ENCODE measurements at places on chromosomes 2 and 18.

GRCh38 chr2:3422161-3422779 lies 42.8 kb downstream of the TRAPPC12 start:
- DNase-seq, result no peak

DNA sequence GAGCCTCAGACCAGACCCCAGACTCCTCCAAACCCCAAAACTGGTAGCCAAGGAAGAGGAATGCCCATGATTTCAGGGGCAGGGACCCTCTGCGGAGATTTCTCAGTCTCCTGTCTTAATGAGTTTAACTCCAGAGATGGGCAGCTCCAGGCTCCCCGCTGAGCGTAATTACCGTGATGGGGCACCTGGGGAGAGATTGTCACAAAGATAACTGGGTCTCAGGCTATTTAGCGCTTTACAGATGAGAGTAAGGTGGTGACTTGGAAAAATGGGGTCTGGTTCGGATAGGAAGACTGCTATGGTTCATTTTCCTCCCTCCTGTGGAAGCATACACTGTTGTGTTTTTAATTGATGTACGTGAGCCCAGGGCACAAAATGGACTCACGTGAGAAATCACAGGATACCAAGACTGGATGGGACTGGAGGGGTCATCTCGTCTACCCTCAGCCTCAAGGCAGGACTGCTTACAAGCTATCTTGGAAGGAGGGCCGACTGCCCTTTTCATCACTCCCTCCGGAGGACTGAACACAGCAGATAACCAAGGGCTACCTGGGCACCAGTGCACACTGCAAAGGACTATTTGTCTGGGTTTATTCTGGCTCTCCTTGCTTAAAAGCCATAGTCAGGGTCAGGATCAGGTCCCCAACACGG lies 427.8 kb downstream of the ZNF521 start:
- no peak for DNase-seq

DNA sequence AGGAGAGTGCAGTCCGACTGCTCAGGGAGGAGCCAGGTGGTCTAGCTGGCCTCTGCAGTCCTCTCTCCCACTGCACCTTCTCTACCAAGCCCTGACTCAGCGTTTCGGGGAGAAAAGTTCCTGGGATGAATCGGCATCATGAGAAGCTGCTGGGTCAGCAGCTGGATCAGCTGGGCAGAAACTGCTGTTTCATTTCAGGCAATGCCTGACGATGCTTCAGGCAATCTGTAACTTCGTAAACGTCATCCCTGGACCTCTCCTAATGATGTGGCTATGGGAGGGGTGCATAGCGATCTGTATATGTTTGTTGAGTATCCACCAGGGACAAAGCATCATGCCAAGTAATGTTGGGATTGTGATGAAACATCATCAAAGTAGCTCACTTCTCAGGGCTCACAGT lies 20.7 kb downstream of the LIPG start:
- no peak for DNase-seq

DNA sequence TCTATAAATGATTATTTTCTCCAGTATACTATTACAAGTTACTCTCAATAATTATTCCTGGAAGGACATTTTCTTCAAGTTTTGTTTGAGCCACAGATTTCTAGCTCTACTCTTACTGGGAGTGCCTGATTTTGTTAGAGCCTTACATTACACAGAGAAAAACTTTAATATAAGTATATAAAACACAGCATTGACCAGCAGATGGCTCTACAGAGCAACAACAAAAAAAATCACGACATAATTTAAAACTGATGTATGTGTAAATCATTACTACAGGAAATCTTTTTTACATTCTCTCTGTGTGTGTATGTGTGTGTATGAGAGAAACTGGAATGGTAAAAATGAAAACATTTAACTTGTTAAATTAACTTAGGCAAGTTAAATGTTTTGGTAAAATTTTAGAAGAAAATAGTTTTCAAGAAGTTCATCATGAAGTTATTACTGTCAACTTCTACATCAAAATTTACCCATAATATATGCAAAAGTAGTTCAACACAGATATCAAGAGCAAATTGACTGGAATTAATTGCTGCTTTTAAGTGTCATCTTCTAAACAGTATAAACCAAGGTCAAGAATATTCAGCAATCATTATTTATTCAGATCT lies 103.3 kb downstream of the MDH1 start:
- DNase-seq, result no peak

DNA sequence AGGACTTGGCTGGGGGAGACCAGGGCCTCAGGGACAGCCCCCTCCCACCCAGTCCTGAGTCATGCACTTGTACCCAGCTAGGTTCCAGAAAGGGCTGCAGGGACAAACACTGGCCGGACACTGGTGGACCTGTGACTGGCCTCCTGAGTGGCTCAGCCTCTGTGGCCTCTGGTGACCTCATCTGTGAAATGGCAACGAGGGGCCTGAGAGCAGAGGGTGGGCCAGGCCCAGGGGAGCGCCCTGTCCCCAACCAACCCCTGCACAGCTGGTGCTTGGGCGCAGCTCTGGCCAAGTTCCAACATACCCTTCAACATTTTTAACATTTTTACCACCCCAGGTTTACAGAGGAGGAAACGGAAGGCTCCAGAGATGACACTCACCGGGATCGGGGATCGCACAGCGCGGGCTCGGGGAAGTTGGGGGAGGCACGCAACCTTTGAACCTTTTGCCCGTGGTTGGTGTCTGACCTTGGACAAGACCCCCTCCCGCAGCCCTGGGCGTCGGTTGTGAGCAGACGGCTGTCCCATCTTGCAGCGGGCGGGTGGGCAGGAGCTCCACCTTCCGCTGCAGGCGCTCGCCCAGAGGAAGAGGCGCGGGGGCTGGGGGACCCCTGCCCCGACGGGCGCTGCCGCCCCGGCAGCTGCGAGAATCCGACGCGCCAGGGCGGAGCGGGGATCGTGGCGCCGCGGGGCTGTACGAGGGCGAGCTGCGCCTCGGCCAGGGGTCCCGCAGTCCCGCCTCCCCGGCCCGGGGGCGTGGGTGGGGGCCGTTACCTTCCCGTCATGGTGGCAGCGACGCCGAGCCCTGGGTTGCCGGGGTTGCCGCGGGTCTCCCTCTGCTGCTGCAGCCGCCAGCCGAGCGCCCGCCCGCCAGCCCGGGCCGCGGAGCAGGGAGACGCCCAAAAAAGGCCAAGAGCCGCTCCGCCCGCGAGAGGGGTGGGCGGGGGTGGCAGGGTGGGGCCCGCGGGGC lies 805 bp downstream of the LIMS2 start:
- DNase-seq, result no peak
